ENCODE measurements at places on chromosomes 5 and 9.

- no peak for DNase-seq
Measured at GRCh38 chr5:90547072-90547536, 11.5 kb upstream of the ADGRV1 start.

GRCh38 chr5:67679184-67679841, 482.7 kb upstream of the CD180 start:
- DNase-seq = no peak

GRCh38 chr9:99753436-99753835, 68.2 kb upstream of the NR4A3 start:
- no peak for DNase-seq

GRCh38 chr5:167732499-167732898, 558.9 kb upstream of the WWC1 start:
- no peak for DNase-seq

GRCh38 chr9:29066141-29066640, 1492.9 kb upstream of the C9orf72 start:
- DNase-seq = no peak

DNA sequence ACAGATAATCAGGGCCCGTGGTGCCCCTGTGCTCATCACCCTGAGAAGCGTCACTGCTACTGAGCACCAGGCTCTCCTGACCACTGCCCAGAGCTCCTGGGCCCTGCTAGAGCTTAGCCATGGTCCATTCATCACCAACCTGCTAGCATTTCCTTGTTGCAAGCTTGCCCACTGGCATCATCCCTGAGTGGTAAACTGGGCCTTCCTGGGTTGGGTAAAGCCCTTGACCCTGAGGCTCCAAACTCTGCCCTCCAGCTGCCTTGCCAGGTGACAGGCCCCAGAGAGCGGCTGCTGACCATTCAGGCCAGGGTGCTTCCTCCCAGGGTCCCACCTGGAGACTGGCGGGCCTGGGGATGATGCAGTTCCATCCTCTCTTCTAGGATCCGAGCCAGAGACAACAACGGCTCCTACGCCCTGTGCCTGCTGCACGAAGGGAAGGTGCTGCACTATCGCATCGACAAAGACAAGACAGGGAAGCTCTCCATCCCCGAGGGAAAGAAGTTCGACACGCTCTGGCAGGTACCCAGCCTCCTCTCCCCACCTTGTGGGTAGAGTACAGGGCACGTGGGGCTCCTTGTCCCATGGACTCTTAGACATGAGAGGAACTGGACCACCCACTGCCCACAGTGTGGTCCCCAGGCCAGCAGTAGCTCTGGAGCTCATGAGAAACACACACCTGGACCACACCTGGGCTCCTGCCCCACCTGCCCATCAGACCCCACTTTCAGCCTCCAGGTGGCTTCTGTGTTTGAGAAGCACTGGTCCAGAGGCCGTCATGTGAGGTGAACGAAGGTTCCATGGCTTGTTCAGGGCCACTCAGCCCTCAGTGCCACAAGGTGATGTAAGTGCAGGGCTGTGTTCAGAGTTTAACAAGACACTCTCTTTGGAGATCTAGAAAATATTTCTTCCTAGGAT, 60.5 kb downstream of the SYK start:
- DNase-seq = no peak

DNA sequence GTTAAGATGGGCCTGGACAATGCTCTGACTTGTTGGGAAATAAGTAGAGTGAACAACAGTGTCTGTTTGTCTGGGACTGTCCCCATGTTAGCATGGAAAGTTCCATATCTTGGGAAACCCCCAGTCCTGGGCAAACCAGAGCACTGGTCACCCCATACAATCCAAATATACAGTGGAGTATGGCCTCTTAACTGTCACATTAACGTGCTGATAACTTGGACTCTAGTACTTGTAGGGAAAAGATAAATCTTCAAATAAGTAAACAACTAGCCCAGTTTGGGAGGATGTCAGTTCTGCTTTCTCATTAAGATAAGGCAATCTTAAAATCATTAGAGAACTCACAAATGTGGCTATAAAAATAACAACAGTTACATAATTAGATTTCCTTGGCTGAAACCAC, 47.6 kb upstream of the JAK2 start:
- DNase-seq = no peak

GRCh38 chr5:143016777-143017516, 246.8 kb downstream of the ARHGAP26 start:
- DNase-seq = no peak

GRCh38 chr5:74409166-74409706, 231.3 kb downstream of the ENC1 start:
- no peak for DNase-seq

DNA sequence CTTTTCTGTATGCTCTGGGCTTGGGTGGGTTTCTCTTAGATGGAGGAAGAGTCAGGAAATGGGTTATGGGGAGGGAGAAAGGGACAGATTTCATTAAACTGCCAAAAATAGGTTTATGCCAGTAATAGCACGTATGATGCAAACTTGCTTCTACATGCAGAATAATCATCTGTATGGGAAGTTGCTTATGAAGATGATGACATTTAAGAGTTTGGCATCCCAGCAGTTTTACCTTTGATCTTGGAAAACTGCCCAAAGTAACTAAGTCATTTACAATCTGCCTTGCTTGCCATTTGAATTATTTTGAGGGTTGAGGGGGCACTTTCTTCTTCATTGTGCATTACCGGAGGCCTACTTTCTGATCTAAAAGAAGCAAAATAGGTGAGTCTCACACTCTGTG, 282.9 kb upstream of the ANKRD55 start:
- DNase-seq = no peak

Data from NCI-H2227 treated with DMSO at 0.1 percent for 48 hours (cell line).